ENCODE measurements at places on chromosomes 4 and X. TPM values are rescaled to one million over a fixed set of nuclear protein-coding genes. Genes with fewer than 3 reads are reported as not detected.

- DNase-seq: peak; percentile 33
Measured at GRCh38 chr4:88706574-88706973, 8.9 kb upstream of the NAP1L5 start.

- no peak for DNase-seq
Measured at GRCh38 chrX:130097507-130098209, 12.6 kb downstream of the ELF4 start.

The LINC00632 gene
- 354 TPM for total RNA-seq

- peak; percentile 11 for DNase-seq
Measured at GRCh38 chrX:149513825-149514428, 8.8 kb upstream of the IDS start.

GRCh38 chr4:142886566-142886965 lies 40.5 kb upstream of the INPP4B start:
- no peak for DNase-seq

GRCh38 chr4:48248559-48248953 lies 21.1 kb downstream of the TEC start:
- DNase-seq: no peak

- peak; percentile 11 for DNase-seq
Measured at GRCh38 chr4:123505095-123506010, 108.8 kb downstream of the SPRY1 start.

The PAQR3 gene
- total RNA-seq: 17.4 TPM

DNA sequence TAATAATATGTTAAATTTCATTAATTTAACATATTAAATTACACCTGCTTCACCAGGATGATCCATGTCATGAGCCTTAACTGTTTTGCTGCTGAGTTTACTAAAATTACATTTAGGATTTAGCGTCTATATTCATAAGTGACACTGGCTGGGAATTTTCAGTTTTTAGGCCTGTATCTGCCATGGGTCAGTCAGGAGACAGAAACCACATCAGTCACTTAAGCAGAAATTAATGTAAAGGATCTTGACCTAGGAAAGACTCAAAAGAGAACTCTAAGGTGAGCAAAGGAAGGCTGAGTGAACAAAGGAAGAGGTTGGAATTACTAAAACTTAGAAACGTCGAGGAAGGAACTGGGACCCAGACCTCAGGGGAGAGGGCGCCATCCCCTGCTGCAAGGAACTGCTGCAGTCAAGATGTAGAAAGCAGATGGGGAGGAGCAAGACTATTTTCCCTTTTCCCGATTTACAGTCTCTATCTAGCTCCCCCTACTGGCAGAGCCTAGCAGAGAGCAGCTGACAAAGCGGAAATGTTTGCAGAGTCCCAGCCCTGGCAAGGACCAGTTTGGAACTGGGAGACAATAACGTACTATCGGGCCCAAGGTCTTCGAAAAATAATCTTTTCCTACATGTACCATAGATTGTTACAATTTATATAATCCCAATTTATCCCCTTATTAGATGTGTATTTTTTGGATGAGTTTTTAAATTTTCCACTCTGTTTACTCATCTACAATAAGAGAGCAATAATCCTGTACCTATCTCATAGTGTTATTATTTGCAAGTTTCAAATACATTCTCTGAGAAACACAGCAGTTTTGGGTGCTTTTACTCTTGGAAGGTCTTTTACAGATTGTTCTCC lies 22.6 kb upstream of the RBBP7 start:
- DNase-seq: peak; percentile 78

- DNase-seq: no peak
Measured at GRCh38 chr4:169715826-169716225, 41.9 kb downstream of the HPF1 start.

The ARHGAP10 gene
- 203 TPM for total RNA-seq

GRCh38 chr4:113675731-113676697 lies 85.5 kb downstream of the CAMK2D start:
- no peak for DNase-seq

The FOXR2 gene
- total RNA-seq: not detected

DNA sequence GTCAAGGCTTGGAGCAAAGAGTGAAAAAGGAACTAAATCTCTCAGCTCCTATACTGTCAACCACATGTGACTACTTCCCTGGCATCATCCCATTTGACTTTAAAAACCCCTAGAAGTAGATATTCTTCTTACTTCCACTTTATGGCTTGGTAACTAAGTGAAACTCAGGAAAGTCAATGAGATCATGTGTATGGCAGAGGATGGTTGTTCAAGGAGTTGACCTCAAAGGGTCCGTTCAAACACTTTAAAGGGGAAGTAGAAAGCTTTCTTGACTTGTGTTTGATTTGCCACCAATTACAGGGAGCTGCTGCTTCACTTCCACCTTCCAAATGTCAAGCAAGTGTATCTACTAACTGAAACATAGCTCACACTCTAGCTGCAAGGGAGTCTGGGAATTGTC lies 187.2 kb downstream of the RAB28 start:
- DNase-seq: no peak

DNA sequence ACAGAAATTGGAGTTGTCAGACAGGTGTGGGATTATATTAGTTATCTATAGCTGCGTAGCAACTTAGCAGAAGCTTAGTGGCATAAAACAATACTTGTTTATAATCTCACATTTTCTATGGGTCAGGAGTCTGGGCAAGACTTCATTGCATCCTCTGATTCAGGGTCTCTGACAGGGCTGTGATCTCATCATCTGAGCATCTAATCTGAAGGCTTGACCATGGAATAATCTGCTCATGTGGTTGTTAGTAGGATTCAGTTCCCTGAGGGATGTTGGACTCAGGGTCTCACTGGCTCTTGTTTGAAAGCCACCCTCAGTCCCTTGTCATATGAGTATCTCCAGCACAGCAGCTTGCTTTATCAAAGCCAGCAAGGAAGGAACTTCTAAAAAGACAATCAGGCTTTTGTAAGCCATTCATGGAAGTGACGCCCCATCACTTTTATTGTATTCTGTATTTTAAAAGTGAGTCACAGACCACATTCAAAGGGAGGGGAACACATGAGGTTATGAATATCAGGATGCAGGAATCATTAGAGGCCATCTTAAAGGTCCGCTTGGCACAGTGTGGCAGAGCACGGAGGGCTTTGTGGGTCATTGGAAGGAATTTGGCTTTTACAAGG lies 37.2 kb upstream of the FAM9B start:
- DNase-seq: no peak

The PCGF3 gene
- 80.2 TPM for total RNA-seq
